ENCODE measurements at places on chromosomes 7 and 10.

DNA sequence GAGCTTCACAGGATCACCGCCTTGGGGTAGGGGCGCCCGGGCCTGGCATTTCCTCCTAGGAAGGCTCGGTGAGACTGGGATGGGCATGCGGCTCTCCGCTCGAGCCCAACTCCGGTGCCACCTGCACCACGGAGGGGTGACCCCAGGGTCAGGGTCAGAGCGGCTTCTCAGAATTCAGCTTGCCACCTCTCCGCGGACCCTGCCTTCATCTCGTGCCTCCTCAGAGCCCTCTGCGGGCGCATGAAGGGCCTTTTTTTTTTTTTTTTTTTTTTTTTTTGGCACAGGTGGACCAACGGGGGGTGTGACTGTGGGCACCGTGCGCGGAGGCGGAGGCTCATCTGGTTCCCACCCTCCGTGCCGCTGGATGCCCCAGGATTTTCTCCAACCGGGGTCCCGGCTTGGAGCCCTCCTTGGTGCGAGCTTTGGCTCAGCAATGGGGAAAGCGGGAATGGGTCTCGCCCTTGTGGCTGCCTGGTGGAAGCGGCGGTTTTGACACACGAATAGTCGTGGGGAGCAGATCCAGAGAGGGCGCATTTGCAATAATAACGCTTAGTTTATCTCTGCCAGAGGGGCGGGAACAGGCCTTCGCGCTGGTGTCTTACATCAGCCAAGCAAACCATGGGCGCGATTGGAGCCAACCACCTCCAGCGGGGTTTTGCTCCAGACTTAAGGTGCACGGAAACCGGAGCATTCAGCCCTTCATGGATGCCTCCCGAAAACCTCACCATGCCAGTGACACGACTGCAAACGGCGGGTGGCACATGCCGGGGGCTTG lies 5.0 kb upstream of the TNRC18 start:
- DNase-seq: no peak

DNA sequence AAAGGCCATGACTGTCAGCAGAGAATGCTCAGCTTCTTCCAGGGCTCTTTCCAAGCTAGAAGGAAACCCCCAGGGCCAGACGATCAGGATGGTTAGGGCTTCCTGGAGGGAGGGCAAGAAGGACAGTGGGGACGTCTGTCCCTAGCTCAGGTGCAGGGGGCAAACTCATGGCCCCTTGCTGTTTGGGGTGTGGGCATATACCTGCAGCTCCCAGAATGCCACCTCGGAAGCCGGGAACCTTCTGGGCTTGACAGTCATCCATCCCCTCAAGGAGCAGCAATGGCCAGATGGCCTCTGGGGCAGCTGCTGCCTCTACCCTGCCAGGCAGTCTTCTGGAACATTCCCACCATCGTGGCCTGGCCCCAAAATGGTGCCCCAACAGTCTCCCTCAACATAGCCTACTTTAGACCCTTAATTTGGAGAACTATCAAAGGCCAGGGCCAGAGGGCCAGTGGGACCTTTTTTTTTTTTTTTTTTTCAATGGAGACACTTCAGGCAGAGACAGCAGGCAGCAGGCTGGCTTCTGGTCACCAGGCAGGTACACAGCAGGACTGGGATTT lies 40.2 kb upstream of the ZMIZ1 start:
- no peak for DNase-seq

- DNase-seq: no peak
Observed at GRCh38 chr10:72598769-72599701, 26.8 kb downstream of the MICU1 start.

DNA sequence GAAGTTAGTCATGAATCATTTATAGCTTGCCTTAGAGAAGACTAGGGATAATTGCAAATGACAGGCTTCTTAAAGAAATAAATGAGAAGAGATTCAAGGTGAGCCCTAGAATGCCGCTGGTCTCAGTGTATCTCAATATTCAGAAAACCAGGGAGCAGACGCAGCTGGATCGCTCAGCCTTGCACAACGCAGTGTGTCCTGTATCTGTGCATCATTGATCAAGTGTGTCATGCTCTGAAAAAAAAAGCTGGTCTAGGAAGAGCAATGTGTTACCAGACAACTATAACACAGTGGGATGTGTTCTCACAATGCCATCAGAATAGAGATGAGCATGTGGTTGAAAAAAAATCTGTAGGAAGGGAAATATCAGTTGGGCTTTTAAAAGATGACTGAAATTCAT lies 230.1 kb downstream of the CALN1 start:
- DNase-seq: no peak

- DNase-seq: no peak
Observed at GRCh38 chr7:147013825-147014224, 897.2 kb downstream of the CNTNAP2 start.

DNA sequence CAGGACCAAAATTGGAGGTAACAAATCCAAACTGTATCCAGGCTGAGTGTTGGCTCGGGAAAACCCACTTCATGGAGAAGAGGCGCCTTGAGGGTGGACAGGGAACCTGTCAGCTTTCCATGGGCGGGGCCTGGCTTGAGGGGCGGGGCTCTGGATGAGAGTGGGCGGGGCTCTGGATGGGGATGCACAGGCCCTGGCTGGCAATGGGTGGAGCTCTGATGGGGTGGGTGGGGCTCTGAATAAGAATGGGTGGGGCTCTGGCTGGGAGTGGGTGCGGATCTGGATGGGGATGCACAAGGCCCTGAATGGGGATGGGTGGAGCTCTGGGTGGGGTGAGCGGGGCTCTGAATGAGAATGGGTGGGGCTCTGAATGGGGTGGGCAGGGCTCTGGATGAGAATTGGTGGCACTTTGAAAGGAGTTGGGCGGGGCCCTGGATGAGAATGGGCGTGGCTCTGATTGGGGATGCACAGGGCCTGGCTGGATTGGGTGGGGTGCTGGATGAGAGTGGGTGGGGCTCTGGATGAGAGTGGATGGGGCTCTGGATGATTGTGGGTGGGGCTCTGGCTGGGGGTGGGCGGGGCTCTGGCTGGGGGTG lies 96.6 kb upstream of the NPTX2 start:
- DNase-seq: no peak

DNA sequence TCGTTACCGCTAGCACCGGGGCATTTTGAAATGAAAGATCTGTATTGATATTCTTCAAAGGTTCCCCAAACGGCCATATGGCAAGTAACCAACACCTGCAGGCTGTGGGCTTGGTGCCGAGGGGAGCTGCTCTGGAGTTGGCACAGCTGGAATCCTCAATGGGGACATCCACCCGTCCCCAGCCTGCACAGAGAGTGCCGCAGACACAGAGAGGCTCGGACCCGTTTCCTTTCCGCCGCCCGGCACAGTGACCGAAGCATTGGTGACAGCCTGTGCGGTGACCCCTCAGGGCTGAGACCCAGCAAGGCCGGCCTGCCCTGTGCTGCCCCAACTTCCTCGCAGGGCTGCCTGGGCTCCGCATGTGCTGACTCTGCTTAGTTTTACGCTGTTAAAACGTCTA lies 4.5 kb downstream of the CFAP46 start:
- DNase-seq: no peak

DNA sequence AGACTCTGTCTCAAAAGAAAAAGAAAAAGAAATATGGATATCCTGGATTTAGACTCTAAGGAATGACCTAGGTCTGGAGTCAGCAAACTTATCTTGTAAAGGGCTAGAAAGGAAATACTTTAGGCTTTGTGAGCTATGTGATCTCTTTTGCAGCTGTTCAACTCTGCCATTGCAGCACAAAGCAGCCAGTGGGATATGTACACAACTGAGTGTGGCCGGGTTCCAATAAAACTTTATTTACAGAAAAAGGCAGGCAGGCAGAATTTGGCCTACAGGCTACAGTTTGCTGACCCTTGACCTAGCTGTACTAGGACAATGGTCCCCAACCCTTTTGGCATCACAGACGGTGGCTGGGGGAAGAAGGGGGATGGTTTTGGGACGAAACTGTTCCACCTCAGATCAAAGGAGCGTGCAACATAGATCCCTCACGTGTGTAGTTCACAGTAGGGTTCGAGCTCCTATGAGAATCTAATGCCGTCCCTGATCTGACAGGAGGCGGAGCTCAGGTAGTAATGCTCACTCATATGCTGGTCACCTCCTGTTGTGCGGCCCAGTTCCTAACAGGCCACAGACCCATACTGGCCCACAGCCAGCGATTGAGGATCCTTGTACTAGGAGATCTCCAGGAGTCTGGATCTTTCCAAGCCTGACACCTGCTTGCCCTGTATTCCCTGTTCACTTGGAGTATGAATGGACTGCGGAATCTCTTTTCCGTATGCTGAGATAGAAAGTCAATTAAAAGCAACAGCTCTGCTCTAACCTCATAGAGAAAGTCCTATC lies 63.0 kb downstream of the CUL1 start:
- DNase-seq: no peak

DNA sequence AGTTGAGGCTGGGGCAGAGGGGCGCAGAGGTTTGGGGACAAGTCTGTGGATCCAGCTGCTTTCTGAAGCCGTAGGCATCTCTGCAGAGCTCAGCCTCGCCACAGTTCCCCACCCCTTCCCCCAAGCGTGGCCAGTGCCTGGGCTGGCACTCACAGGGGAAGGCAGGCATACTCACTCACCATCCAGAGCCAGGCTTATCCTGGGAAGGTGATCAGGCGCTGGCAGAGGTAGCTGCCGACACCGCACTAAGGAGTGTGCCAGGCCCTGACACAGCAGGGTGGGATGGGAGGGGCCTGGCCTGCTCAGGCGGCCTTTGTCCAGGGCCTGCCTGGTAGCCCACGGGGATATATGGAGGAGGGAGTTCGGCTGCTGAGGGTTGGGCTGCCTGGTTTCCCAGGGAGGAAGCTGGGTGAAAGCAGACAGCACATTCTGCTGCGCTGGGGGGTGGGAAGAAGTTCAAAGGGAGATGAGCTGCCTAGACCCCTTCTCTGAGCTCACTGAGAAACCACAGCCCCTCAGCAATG lies 15.9 kb downstream of the VSIR start:
- DNase-seq: no peak

GRCh38 chr10:34729619-34730018 lies 85.5 kb downstream of the PARD3 start:
- no peak for DNase-seq

DNA sequence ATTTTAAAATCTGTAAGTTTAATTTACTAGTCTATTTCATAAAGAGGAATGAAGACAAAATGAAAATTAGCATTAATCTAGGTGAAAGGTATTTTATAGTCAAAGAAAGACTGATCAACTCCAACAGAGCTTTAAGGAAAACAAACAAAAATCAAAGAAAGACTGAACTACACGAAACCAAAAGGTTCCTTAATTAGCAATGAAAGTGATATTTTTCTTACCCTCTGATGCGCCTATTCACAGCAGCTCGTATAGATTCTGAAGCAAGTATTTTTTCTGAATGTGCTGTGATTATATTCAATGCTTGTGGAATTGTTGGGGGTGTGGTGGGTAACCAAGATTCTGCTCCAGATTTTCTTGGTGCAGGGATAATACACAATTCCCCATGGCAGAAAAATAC lies 11.8 kb downstream of the ECD start:
- no peak for DNase-seq

DNA sequence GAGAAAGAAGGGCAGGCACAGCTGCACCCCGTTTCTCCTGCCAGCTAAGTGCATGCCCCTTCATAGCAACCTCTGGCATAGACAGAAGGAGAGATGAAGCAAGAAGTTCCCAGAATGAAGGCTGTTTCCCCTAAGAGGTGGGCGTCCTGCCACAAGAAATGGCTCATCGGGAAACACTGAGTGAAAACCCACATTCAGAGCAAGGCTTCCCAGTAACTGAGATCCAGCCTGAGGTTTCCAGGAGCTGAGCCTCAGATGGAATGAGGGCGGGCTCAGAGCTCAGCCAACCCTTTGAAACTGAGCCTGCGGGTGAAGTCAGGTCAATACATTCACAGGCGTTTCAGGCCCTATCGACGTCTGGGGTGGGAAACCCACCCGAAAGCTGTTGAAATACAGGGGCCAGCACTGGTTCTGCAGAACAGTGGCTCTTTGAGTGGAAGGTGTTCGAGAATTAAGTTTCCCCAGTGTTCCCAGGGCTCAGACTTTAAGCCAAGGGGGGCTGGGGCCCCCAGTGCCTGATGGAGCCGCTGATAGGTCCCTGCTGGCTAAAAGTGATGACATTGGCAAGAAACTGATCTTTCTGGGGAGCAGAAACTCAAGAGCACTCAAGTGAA lies 510.2 kb downstream of the RPS24 start:
- DNase-seq: no peak

- no peak for DNase-seq
Observed at GRCh38 chr10:16367621-16368292, 69.1 kb upstream of the PTER start.

- no peak for DNase-seq
Observed at GRCh38 chr10:98953251-98953650, 282.4 kb downstream of the HPSE2 start.

GRCh38 chr10:11011984-11012383 lies 5.7 kb upstream of the CELF2 start:
- DNase-seq: peak; percentile 21

DNA sequence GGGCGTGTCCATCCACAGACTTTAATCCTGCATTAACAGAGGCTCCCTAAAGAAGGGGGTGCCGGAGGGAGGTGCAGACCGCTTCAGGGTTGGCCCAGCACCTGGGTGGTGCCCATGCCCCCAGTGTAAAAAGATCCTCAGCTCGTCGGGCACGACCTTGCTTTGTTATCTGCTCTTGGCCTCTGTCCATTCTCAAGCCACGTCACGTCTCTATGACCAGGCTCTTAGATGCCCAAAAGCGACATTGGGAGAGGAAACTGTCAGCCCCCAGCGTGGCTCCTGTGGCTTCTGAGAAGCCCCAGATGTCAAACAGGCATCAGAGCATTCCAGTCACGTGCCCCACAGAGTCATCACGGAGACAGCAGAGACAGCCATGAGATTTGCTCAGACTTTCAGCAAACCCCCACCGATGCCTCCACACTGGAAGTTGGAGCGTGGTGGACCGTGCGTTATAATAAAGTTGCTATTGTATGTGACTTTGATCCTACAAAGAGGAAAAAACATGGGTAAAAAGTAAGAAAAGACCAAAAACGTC lies 55.5 kb downstream of the PTPRN2 start:
- DNase-seq: no peak

DNA sequence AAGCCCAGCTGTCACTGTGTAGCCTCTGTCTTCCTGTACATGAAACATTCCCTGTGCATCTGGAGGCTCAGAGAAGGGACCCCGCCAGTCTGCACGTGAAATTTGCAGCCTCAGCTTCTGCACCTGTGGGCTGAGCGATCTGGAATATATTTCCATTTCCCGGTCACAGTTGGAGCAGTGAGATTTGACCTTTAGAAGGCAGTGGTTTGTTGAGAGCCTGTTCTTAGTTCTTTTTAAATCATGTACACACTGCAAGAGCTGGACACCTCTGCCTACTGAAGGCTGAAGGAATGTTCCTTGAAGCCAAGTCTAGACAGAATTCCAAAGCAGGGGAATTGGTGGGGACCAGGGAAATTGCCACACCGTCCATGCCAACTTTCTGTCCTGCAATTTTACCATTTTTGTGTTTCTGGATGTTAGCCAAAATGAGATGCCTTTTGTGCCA lies 706.6 kb downstream of the INHBA start:
- no peak for DNase-seq

- DNase-seq: no peak
Observed at GRCh38 chr10:59106441-59106840, 70.0 kb upstream of the PHYHIPL start.

GRCh38 chr10:27747096-27747451 lies 1.5 kb upstream of the MKX start:
- no peak for DNase-seq
